ENCODE measurements at places on chromosomes 2 and 18.

DNA sequence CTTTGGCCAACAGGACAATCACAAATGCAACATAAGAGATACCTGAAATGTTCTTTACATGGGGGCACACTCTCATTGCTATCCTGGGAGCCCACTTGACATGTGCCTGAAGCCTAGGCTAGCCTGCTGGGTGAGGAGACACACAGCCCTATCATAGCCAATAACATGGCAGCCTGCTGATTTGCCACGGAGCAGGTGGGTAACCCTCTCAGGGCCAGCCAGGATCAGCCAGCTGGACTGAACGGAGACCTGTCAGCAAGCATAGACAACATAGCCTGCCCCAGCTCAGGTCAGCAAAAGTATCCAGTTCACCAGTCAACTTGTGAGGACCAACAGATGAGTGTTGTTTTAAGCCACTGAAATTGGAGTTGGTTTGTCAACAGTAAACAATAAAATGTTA, 566.5 kb downstream of the DCDC2C start:
- no peak for DNase-seq

DNA sequence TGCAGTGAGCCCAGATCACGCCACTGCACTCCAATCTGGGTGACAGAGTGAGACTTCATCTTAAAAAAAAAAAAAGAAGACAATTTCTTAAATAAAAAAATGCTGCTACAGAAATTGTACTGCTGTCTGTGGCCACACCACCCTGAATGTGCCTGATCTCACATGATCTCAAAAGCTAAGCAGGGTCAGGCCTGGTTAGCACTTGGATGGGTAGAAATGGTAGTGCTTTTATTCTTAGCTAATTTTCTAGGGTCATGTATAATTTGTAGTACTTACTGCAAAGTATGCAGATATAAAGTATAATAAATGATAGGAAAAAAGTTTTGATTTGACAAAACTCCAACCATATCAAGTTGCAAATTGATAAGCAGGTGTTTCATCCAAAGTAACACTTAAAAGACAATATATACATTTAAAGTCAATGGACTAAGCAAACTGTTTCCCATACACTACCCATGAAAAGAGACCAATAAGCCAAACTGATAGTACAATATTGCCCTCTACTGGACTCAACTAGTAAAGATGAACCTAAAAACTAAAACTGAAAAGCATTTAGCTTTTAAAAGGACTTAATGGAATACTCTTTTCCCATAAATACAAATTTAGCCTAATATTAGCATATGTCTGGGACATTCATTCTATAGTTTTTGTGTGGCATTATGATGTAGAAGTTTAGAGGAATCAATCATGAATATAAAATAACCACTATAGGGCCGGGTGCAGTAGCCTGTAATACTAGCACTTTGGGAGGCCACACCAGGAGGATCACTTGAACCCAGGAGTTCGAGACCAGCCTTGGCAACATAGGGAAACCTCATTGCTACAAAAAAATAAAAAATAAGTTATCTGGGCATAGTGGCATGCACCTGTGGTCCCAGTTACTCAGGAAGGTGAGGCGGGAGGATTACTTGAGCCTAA, 18.6 kb upstream of the PEX13 start:
- DNase-seq: peak; percentile 77

GRCh38 chr2:233075141-233075965, 15.2 kb downstream of the INPP5D start:
- no peak for DNase-seq

DNA sequence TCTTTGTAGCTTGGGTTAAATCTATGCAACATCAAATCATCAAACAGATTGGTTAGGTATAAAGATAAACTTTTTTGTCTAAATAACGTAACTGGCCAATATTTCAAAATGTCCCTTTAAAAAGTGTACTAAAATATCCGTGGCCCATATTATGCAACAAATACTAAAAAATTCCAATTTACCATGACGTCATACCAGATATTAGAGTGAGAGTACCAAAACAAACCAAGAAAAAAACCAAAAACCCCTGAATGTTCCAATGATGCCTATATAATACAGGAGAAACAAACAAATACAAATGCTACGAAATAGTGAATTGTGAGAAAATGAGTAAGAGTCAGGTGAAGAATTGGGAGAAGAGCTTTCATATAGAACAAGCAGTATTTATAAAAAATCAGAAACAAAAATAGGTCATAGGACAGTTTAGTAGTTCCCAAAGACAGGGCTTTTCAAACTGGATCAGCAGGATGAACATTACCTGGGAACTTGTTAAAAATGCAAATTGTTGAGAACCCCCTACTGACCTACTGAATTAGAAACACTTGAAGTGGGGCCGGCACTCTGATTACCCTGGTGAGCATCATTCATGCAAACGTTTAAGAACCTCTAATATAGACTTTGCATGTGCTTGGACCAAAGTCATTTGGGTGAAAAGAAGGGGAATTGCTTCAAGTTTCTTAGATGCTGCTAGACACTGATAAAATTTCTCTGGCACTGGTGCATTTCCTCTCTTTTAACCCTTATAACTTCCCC, 753.7 kb downstream of the DSC3 start:
- no peak for DNase-seq

DNA sequence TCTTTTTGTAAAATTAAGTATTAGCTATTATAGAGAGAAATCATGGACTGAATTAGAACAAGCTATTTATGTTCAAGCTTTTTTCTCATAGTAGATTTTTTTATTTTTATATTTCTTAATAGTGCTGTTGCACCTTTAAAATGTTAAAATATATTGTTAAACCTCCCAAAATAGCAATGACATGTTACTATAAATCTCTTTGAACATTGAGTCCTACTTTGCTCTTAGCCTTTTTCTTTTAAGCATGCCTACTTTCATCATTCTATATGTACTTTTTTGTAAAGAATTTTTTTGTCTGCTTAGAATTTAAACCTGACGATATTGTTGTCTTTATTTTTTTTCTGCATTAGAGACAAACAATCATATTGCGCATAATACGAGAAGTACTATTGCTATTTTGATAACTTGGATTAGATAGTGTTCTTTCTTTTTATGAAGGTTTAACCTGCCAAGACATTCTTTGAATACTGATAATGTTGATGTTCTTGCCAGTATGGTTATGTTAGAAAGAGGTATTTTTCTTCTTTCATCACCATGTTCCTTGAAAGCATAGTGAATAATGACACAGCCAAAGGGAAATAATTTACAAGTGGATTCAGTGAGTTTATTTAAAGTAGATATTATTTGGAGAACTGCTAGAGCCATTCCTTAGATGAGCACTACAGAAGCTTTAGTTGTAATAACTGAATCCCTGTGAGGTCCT, 40.6 kb downstream of the PMS1 start:
- DNase-seq: no peak
